ENCODE measurements at places on chromosomes 6 and 20.

GRCh38 chr6:85130743-85131142 lies 319.1 kb upstream of the NT5E start:
- no peak for DNase-seq

DNA sequence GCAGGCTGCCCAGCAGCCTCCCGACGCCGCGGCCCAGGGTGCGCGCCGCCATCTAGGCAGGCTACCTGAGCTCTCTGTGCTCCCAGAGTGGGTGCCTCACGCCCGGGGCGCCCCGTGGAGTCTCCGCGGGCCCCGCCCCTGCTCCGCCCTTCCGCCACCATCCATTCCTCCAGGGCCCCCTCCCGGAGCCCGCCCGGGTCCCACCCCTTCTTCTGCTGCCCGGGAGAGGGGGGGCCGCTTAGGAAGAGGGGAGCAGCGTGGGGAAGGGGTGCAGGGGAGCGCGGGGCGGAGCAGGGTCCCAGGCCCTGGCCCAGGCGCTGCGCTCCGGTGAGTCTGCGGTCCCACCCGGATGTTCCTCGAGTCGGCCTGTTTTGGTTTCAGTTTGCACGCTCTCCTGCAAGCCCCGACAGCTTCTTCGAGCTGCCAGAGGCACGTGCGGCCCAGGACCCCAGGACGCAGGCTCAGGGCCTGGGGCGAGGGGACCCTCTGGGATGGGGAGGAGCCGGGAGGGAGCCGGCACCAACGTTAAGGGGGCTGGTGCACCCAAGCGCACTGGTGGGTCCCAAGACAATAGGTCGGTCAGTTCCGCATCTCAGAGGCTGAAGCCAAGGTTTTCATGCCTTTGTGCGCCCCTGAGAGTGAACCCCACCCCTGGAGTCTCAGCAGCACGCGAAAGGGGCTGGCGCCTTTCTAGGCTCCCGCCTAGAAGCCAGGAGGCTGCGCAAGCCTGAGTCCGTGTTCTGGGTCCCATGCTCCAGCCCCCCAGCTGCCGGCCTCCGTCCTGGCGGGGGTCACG lies at the start of gene ACSS1:
ACSS1 (minus strand) TSS at position 89 of the 796 bp plus-strand sequence; CDS start at position 52, 37 bp downstream.
- DNase-seq, result peak; percentile 78

- DNase-seq, result peak; percentile 84
These were observed 466 bp upstream of the PSMB1 start for GRCh38 chr6:170553534-170554012.

GRCh38 chr6:151537556-151537955 lies 43.7 kb downstream of the CCDC170 start:
- no peak for DNase-seq

- DNase-seq, result no peak
These were observed 57.6 kb downstream of the PLCB4 start for GRCh38 chr20:9126527-9126926.

GRCh38 chr6:27061235-27061993 lies 186.1 kb upstream of the PRSS16 start:
- DNase-seq, result no peak

DNA sequence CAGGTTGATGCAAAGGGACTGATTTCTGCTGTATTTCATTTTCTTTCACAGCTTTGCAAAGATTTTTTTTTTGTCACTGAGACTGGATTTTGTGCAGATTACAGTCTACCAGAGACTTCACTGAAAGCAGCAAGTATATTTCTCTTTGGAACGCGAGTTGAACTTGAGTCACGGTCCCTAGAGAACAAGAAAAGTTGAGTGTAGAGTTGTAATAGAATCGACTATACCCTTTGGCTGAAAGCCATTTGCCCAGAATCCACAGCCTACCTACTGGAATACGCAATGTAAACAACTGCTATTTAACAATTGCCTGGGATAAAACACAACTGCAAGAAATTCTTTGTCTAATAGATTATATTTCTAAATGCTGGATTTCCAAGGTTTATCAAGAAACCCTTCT lies 520.6 kb downstream of the HDGFL1 start:
- no peak for DNase-seq

GRCh38 chr6:77812304-77812703 lies 159.5 kb downstream of the MEI4 start:
- no peak for DNase-seq

DNA sequence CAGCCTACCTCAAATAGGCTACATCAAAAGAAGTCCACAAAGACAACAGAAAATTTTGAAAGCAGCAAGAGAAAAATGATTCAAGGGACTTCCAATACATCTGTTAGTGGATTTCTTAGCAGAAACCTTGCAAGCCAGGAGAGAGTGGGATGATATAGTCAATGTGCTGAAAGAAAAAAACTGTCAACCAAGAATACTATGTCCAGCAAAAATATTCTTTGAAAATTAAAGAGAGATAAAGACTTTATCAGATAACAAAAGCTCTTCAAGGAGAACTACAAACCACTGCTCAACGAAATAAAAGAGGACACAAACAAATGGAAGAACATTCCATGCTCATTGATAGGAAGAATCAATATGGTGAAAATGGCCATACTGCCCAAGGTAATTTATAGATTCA lies 34.0 kb downstream of the MCHR2 start:
- DNase-seq, result no peak

GRCh38 chr6:35415065-35415891 lies 36.9 kb upstream of the FANCE start:
- DNase-seq, result peak; percentile 94

DNA sequence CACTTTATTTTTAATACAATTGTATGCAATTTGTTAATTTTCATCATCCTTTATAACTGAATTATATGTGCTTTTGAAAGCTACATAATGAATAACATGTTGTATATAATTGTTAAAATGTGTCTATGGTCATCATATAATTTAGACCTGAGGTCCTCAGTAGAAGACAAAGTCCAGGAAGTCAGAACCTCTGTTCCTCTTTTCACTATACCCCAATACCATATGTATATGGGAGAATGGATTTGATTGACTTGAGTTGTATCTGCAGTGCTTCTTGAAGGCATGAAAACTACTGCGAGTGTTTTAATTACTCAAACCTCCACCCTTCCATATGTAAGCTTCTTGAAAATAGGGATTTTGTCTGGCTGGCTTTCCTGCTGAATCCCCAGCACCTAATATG lies 140.7 kb upstream of the NEDD9 start:
- DNase-seq, result no peak

- peak; percentile 30 for DNase-seq
These were observed 1.5 kb upstream of the HMGN4 start for GRCh38 chr6:26536571-26537159.

- DNase-seq, result no peak
These were observed 30.2 kb upstream of the NNAT start for GRCh38 chr20:37490663-37491350.

DNA sequence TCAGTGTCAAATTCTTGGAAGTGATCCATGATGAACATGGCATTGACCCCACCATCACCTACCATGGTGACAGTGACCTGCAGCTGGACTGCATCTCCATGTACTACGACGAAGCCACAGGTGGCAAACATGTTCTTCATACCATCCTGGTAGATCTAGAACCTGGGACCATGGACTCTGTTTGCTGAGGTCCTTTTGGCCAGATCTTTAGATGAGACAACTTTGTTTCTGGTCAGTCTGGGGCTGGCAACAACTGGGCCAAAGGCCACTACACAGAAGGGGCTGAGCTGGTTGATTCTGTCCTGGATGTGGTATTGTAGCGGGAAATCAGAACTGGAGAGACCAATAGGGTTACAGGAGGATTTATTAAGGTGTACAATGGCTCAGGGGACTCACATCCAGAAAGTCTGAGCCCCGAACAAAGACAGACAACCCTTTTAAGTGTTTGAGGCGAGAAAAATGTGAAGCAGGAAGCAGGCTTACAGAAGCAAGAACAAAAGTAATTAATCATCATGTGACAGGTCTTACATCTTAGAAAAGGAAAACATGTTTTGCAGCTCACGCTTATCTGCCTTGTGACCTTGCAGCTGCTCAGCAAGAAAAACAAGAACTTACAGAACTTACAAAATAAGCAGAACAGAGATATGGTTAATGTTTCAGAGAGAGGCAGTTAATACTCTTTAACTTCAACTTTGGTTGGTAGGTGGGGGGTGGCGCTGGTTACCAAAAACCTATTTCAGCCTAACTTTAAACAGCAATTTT lies 58.8 kb upstream of the MOCS1 start:
- DNase-seq, result no peak

GRCh38 chr20:50762435-50763220 lies 31.2 kb downstream of the PARD6B start:
- peak; percentile 83 for DNase-seq

DNA sequence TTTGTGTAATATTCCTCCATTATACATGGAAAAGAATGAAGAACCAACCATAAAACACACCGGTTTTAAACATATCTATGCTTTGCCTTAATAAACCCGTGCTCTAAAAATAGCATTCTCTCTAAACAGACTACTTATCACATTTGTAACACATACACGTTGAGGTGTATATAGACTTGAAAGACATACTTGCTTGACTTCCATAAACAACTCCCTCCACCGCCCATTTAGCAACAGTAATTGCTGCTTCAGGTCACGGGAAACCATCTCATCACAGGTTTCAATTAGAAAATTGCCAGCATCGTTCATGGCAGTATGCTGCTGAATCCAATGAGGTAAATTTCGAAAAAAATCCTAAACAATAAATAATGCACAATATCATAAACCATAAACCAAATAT lies 174.0 kb downstream of the SYNE1 start:
- no peak for DNase-seq

GRCh38 chr6:125942672-125943527 lies 13.7 kb upstream of the HINT3 start:
- no peak for DNase-seq

DNA sequence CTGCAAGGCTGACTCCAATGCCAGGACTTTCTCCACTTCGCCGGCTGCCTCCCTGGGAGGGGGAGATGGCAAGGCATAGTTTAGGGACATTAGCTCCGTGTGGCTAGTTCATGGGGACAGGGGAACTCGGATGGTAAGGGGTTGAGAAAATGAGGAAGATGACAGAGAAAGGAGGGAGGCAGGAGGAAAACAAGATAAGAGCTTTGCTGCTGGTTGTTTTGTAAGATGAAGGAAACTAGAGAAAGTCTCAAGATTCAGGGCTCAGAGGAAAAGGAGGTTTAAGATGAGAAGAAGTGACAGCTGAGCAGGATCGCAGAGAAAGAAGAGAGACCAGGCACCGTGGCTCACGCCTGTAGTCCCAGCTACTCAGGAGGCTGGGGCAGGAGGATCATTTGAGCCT lies 180.9 kb upstream of the RREB1 start:
- no peak for DNase-seq

- peak; percentile 57 for DNase-seq
These were observed 508 bp upstream of the METTL24 start for GRCh38 chr6:110358553-110359160.
